GM12892 (cell line): ENCODE measurements at places on chromosomes 2 and 18.

GRCh38 chr2:22882643-22883042, 502.3 kb upstream of the KLHL29 start:
- no peak for DNase-seq

DNA sequence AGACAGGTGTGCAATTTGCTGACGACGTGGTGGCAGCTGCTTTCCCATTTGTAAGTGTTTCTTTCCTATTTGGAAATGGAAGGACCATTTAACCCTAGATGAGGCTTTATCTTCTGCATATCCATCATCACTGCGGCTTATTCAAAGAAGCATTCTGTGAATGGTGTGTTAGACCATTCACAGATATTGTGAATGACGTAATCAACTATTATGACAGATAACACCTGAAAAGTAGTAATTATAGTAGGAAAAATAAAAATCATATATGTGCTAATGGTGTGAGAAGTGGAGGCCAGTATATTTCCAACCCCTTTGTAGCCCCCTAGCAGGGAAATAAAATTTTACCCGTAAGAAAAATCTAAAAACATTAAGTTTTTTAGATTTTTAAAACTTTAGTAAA, 424.5 kb upstream of the CRIM1 start:
- DNase-seq: no peak

DNA sequence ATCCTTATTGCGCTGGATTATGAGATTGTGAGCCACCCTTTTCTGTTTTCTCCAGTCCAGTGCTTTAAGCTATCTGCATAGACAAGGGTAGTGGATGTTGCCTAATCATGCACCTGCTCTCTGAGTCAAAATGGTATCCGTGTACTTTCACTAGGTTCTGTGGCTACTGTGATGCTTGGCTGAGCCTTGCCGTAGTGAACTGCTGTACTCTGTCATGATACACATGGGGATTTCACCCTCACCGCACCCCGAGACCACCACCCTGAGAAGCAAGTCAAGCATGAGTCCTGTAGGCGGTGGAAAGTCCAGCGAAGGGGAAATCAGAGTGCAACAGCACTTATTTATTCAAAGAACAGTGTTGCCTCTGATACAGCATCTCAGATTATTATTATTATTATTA, 55.0 kb downstream of the ARHGAP25 start:
- DNase-seq: peak; percentile 57

DNA sequence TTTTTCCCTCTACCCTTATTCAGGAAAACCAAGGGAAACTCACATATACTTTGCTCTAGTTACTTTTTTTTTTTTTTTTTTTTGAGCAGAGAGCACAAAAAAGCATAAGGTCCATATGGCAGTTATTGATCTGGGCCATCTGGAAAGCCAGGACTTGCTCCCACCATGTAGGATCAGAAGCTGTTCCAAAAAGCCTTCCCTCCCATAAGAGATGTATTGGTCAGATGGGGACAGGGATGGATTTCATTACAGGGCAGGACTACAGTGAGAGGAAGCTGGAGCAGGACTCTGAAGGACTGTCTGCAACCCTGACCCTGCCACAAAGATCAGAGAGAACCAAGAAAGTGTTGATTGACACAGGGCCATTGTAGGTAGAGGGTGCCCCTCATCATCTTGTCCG, 57.3 kb downstream of the NRP2 start:
- DNase-seq: no peak

DNA sequence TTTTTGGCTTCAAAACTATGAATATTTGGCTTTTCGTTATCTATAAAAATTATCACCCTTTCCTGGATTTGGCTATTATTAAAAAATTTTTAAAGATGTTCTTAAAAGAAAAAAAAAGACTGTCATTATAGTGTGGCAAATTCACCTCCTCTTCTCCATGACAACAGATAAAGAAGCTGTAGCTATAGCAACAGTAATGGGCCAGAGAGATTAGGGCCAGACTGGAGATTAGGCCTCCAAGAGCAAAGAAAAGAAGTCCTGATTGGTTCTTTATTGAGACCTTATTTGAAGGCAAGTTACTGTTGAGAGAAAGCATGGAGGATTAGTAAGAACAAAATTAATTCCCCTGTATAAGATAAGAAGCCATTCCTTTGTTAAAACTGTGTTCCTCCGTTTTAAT, 812.5 kb downstream of the DCC start:
- DNase-seq: no peak

DNA sequence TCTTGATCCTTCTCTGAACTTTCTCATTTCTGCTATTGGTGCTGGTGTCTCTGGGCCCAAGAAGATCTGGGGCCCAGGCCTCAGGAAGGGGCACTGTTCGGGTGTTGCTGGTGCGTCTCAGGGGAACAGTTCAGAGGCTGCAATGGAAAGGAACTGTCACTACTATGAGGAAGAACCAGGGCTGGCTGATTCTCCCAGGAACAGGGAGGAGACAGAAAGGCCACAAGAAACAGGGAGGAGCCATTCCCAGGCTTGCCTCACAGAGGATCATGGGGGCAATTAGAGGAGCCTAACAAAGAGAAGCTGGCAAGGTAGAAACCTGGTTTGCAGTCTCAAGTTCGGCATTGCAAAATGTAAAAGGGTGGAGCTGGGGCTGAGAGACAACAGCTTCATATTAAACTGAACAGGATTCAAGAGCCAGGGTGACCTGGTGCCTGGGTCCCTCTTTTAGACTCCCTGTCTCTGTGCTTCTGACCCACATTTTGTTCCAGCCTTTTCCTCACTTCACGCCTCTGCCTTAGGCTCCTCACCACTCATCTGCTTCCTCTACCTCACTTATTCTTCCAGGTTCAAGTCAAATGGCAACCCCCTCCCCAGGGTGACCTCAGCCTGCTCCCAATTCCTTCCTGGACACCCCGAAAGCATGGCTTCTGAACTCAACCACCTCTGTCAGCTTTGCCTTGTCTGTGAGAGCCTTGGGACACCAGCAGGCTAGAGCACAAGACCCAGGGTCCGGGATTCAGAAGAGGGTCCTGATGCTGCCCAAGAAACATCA, 58.4 kb downstream of the GYPC start:
- DNase-seq: no peak

DNA sequence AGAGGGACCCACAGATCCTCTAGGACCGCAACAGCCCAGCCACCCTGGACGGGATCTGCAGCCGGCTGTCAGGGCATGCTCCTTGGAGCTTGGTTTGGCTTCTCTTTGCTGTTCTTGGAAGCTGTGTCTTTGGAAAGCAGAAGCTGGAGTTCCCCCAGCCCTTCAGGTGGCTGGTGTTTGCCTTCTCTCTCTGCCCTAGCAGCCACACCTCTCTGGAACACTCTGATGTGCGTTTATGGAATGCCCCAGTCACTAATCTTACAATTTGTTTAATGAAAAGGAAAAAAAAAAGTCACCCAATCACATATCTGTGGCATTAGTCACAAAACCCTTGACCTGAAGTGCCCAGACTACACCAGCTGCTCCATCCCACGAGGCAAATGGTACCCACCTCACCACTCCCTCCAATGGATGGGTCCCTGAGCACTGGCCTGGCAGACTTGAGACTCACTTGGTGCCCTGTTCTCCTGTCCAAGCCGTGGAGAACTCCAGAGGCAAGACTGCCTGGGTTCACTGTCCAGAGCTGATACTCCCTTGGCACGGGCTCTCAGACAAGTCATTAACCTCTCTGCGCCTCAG, 70.2 kb upstream of the DAPL1 start:
- DNase-seq: no peak

DNA sequence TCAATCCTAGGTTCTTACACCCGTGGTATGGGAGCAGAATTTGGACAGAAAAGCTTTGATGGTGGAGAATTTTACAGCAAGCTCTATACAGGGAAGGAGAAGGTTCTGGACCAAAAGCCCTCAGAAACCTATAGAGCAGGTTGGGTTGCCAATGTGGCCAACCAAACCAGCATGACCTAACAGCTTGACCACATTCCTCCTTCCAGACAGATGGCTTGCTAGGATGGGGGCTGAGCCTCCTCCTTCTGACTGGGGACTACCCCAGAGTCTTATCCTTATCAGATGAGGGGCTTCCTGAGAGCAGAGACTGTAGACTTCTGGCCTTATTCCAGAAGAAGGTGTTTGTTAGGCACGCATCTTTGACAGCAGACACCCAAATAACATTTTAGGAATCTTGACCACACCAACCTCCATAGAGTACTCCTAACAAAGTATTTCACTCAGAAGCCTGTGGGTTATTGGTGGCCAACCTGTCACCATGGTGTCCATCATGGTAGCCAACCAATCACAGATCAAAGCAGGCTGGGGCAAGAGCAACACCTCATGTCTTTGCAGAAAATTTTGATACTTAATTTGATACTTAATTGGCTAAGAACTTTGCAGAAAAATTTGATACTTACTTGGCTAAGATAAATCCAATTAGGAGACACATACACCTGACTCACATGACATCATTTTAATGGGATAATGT, 34.8 kb upstream of the EPAS1 start:
- DNase-seq: no peak

DNA sequence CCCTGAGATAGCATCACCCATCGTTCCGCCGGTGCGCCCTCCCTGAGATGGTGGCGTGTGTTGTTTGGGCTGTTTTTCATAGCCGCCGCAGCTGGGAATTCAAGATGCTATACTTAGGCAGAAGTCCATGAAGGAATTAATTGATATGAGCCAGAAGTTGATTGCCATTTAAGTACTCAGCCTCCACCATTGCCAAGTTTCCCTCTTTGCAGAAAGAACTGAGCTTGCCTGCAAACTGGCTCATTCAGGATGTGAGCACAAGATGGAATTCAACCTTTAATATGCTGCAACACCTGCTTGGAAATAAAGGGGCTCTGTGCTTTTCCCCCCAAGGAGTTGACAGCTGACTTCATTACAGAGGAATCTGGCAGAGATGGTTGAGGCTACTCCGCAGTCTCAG, 295.5 kb downstream of the ZNF521 start:
- no peak for DNase-seq

DNA sequence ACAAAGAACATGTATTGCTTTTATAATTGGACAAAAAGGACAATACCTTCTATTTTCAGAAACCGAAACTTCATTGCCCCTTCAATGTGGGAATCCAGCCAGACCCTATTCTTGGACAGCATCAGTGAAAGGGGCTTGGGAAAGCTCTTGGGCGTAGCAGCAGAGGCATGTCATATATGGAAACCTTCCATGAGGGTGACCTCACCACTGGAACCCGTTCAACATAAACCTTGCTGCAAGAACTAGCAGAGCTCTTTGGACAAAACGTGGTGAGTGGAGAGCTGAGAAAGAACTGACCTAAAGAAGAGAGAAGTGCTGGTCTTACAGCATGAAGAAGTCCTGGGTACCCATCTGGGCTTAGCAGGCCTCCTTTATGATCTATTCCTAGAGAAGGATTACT, 22.7 kb upstream of the ACTG2 start:
- no peak for DNase-seq

GRCh38 chr2:96171831-96172230, 26.6 kb upstream of the DUSP2 start:
- no peak for DNase-seq

GRCh38 chr2:6580982-6581381, 284.7 kb downstream of the CMPK2 start:
- DNase-seq: no peak

GRCh38 chr2:200762127-200762526, 49.6 kb upstream of the BZW1 start:
- no peak for DNase-seq

- DNase-seq: no peak
Measured at GRCh38 chr18:35501369-35501768, 3.6 kb upstream of the INO80C start.

DNA sequence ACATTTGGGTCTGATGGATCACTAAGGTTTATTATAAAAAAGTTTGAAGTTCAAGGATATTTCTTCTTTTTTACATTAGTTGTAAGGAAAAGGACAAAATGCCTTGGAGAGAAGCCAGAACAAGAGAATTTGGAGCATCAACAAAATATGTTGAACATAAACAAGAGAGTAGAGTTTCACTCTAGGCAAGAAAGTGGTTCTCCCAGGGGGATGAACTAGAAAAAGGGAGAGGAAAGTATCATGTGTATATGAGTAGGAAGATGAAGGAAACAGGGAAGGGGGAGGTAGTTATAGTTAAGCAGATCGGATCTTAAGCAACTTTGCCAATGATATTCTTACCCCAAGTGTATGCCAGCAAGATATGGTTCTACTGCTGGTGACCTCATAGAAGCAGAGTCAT, 63.8 kb upstream of the GALNT3 start:
- DNase-seq: no peak

GRCh38 chr2:105248316-105249070, 7.0 kb downstream of the GPR45 start:
- DNase-seq: no peak

DNA sequence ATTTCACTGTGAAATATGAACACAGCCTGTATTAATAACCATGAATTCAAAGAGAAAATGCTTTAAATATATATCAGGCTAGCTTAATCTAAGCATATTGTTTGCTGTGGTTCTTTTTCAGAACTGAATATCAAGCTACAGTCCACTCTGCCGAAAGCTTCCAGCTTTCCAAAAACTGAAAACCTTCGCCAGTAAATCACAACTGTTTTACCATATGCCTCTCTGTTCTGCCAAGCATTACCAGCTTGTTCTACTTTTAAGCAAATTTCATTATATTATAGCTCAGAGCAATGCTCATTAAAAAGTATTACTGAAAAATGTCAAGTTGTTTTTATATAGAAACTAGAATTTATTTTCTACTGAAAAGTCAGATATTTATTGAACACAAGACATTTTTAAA, 277.4 kb downstream of the NRXN1 start:
- no peak for DNase-seq

DNA sequence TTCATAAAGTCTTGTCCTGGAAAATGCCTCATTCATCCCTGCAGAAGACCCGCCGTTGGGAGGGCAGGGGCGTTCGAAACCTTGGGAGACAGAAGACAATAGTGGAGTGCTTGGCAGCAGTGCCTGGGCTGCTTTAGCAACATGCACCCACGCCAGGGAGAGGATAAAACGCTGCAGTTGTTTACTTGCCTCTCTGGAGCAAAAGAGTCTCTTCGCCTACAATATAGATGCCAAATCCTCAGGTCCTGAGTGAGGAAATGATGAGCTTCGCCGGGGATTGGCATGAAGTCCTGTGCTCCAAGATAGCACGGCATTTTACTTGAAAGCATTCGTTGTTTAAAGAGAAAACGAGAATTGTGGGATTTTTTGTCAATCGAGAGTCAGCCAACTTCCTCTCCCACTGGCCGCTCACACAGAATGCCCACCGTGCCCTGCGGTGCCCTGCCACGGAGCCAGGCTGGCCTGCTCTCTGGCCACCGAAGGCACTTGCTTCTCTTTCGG, 152.5 kb upstream of the POU3F3 start:
- DNase-seq: no peak

GRCh38 chr2:169461143-169461542, 18.2 kb upstream of the BBS5 start:
- DNase-seq: no peak

- no peak for DNase-seq
Measured at GRCh38 chr2:32843699-32844098, 103.1 kb upstream of the LTBP1 start.

GRCh38 chr2:236501026-236501425, 68.6 kb upstream of the ACKR3 start:
- DNase-seq: no peak

GRCh38 chr2:164504253-164504652, 117.0 kb downstream of the GRB14 start:
- DNase-seq: no peak
